Endothelial cell of coronary artery (primary cell): ENCODE measurements at places on chromosomes 13 and 19. TPM values are rescaled to one million over a fixed set of nuclear protein-coding genes. Genes with fewer than 3 reads are reported as not detected.

The EXOC3L2 gene
- 0.66 and 2.1 TPM in 2 replicates for total RNA-seq

The ITGBL1 gene
- total RNA-seq = 7.9 and 48.5 TPM in 2 replicates

The TMEM147 gene
- 72.9 and 73.4 TPM in 2 replicates for total RNA-seq

The ZNF709 gene
- total RNA-seq = 2.6 and 3.6 TPM in 2 replicates

The RLN3 gene
- total RNA-seq = not detected in 2 replicates

The MED26 gene
- total RNA-seq = 4.6 and 5.8 TPM in 2 replicates

The ZNF793 gene
- 0.09 and 0.28 TPM in 2 replicates for total RNA-seq

The PSPN gene
- 0.54 and 1.6 TPM in 2 replicates for total RNA-seq

The ETFB gene
- total RNA-seq = 121 and 134 TPM in 2 replicates

The KIR2DL1 gene
- total RNA-seq = not detected in 2 replicates

The HIF3A gene
- 1.2 and 12.2 TPM in 2 replicates for total RNA-seq
